ENCODE measurements at places on chromosomes 13 and 19. TPM values are rescaled to one million over a fixed set of nuclear protein-coding genes. Genes with fewer than 3 reads are reported as not detected.

Gene NPAS1
- polyA plus RNA-seq: 2.6 TPM

Gene ALOX5AP
- polyA plus RNA-seq: 5.5 TPM

Gene LYPD3
- 4.1 TPM for polyA plus RNA-seq

Gene APOC1
- polyA plus RNA-seq: 8.4 TPM

Gene CERS1
- polyA plus RNA-seq: 7.1 TPM

Gene VPS36
- 41.8 TPM for polyA plus RNA-seq

Gene SIGLEC5
- not detected for polyA plus RNA-seq

Gene RFC3
- 23.0 TPM for polyA plus RNA-seq

Gene WDR88
- 2.1 TPM for polyA plus RNA-seq

Gene SAFB2
- 74.0 TPM for polyA plus RNA-seq

Gene C2CD4C
- polyA plus RNA-seq: 4.4 TPM

Gene NXNL1
- polyA plus RNA-seq: not detected

- DNase-seq: peak; percentile 27
These were observed 111.4 kb downstream of the FRY start for GRCh38 chr13:32142956-32143375.

DNA sequence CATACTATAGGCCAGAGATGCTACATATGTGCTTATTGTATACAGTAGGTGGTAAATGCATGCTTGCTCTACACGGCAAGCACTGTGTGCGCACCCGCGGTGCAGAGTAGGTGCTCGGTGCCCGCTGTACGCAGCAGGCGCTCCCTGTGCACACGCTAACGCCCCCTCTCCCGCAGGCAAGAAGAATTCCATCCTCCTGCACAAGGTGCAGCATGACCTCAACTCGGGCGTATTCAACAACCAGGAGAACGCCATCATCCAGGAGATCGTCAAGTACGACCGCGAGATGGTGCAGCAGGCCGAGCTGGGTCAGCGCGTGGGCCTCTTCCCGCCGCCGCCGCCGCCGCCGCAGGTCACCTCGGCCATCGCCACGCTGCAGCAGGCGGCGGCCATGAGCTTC lies 17.7 kb downstream of the POLRMT start:
- no peak for DNase-seq

DNA sequence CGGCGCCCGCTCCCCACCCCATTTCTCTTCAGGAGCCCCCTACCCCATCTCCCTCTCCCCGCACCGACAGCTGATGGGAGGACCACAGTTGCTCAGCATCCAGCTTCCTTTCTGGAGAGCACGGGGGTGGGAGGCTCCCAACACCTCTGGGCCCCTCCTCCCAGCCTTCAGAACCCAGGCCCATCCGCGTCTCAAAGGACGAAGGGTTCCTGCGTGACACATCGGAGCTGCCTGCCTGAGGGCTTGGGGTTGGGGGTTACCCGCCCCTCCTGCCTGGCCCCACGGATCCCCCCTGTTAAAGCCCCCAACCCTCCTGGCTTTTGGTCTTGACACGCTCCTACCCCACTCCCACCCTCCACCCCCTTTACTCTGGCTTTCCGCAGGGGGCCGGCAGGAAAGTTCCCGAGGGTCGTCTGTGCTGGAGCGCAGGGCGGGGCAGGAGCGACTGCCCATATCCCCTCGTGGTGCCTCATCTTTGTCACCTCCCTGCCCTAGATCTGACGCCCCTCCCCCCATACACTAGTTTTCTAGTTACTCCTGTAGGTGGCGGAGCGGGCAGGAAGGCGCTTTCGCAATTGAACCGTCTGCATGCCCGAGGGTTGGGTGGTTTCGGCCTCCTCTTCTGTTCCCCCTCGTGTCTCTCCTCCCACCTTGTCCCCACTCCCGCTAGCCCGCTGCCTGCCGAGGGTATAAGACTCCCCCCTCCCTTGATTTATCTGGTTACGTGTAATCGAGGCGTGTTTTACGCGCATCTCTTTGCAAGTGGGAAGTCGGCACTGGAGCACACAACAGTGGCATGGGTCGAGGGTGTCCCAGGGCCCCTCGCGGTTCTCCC lies 924 bp downstream of the TRAPPC5 start:
- DNase-seq: peak; percentile 85

- no peak for DNase-seq
These were observed 200.1 kb downstream of the MZT1 start for GRCh38 chr13:72527333-72527732.

GRCh38 chr13:84940167-84940566 lies 859.1 kb downstream of the SLITRK6 start:
- DNase-seq: no peak

GRCh38 chr19:6484831-6485230 lies 3.2 kb upstream of the DENND1C start:
- no peak for DNase-seq

- DNase-seq: peak; percentile 60
These were observed at the start of gene LPAR2 for GRCh38 chr19:19627621-19628500. Gene LPAR2, minus strand, starts transcription at chr19:19628220. Its CDS starts 945 bp downstream, at chr19:19627275.

DNA sequence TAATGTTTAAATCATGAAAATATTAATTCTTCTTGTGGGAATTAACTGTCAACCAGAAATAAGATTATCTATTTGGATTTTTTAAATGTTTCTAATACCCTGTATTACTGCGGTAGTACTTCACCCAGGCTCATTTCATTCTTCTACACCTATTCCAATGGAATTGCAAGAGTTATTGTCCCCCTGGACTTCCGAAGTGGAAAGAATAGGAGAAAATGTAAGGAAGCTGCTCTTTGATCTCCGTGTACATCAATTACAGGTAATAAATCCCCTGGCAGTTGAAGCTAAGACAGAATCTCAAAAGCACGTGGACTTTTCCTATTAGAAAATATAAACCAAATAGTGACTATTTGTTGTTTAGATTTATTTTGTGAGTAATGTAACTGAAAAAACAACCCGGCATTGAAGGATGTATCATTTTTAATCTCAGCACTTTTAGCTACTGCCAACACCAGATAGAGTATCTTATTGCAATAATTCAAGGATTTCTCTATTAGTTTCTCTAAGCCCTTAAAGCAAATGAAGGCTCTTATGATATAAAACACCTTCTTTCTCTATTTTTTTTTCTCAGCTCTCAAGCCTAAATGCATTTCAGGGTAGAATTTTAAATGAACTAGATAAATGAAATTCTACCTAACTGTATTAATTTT lies 77.3 kb downstream of the MZT1 start:
- DNase-seq: no peak

DNA sequence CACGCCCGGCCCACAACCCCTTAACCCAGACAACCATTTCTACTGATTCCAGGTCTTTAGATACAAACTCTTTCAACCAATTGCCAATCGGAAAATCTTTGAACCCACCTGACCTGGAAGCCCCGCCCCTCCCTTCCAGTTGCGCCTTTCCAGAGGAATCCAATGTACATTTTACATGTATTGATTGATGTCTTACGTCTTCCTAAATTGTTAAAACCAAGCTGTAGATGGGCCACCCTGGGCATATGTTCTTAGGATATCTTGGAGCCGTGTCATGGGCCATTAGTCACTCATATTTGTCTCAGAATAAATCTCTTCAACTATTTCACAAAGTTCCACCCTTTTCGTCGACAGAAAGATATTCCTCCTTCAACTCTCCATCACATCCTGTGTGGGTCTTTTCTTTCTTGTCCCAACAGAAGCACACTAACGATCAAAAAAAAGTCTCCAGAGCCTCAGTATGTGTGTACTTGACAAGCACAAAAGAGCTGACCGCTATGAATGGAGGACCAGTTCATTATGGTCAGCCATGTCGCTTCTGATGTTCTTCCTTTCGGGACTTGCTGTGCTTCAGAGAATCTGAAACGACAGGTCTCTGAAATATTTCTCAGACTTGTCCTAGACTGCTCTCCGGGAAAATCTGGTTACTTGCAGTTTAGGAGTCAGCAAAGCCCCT lies 601 bp upstream of the ZNF749 start:
- no peak for DNase-seq

GRCh38 chr19:35216016-35216832 lies 12.3 kb downstream of the FAM187B start:
- no peak for DNase-seq

GRCh38 chr13:57629821-57630235 lies 1.7 kb upstream of the PCDH17 start:
- peak; percentile 92 for DNase-seq

- DNase-seq: no peak
These were observed 6.8 kb downstream of the FREM2 start for GRCh38 chr13:38693641-38694040.

DNA sequence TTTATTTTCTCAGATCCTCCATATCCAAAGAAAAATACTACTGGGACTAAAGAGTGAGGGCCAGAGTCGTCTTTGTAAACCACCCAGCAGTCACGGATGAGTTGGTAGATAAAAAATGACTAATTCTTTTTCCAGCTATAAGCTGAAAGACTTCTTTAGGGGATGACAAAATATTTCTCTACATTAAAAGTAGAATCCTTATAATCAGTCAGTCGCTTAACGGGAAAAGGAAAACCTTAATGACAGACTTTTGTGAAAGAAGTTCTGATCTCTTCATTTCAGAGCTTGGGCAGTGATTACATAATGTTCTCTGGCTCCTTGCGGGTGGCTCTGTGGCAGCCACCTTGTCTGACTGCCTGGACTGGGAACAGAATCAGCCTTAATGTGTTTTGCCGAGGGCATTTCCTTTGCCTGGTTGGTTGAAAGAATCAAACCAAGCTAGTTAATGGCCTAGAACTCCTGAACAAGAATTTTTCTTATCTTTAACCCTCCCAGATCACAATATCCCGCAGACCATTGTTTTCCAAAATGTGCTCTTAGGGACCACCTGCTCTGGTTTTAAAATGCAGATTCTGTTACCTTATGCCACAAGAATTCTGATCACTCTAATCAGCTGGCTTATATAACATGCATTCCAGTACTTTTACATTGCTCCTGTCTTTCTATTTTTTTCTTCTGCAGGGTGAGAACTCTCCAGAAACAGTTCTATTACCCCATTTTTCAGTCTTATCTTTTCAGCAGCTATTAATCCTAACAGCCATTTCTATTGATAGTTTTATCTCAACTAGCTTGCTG lies 2.5 kb downstream of the ITM2B start:
- DNase-seq: peak; percentile 73

GRCh38 chr13:32657309-32657708 lies 71.1 kb downstream of the PDS5B start:
- DNase-seq: no peak

- DNase-seq: no peak
These were observed 5.2 kb downstream of the GARRE1 start for GRCh38 chr19:34259367-34260095.

DNA sequence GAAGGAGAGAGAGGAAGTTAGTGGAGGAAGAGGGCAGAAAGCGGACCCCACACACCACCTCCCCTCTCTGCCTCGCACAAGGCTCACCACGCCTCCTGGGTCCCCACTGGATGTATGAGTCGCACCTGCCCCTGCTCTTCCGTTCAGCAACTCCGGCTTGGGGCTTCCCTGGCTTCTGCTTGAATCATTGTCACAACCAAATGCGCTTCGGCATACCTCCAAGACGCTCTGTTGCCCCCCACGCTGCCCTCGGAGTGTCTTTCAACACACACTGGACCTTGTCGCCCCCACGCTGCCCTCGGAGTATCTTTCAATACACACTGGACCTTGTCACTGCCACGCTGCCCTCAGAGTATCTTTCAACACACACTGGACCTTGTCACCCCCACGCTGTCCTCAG lies 247.2 kb downstream of the TEX29 start:
- DNase-seq: no peak

DNA sequence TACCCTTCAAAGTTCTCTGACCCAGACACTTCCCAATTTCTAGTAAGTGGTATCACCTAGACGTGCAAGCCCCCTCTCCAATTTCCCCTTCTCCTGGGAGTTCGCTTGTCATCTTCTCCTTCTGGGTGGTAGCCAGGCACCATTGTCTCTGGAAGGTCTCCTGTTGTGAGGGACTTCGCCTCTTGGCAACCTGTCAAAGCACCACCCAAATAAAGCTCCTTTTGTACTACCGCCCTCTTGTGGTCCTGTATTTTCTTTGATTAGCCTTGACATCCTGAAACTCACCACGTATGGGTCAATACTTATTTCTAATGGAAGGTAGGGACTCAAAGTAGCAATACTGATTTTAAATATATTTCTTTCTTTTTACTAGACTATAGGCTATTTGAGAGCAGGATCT lies 8.2 kb downstream of the GPC5 start:
- no peak for DNase-seq

DNA sequence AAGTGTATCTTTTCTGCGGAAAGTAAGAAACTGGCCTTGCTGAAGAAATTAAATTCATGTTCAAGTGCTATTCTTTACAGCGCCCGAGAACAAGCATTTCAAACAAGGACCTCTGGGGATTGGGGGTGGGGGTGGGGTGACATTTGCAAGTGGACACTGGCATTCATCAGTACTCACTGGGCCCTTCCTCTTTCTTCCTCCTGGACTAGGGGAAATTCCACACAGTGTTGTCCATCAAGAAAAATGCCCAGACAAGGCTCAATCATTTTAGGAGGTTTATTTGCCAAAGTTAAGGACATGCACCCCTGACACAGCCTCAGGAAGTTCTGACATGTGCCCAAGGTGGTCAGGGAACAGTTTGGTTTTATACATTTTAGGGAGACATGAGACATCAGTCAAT lies 22.9 kb upstream of the OR10H1 start:
- DNase-seq: no peak

GRCh38 chr13:24389506-24389905 lies 80.1 kb downstream of the C1QTNF9 start:
- DNase-seq: no peak

GRCh38 chr19:28289295-28290063 lies 923.5 kb downstream of the UQCRFS1 start:
- peak; percentile 71 for DNase-seq

DNA sequence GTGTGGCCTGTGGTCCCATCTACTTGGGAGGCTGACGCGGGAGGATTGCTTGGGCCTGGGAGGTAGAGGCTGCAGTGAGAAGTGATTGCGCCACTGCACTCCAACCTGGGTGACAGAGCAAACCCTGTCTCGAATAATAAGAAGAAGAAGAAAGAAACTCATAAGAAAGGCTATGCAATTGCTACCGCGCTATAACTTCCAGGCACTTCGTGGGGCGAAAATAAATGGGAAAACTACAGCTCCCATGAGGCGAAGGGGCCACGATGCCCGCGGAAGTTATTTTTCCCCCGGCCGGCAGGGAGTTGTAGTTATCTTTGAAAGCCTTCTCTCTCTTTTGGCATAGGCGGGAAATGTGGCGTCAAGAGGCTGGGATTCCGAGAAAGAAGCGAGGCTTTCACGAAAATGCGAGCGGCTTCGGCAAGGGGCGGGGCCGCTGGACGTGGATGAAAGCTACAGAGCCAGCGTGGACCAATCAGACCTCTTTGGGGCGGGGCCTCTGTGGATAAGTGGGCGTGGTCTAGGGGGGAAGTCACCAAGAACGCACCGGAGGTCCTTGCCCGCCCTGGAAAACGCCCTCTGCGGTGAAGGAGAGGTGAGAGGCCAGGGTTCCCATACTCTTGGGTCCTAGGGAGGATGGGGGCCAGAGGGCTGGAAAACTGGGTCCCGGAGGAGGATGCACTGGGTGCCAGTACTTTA lies at the start of gene NUCB1:
Gene NUCB1 (plus strand): TSS at position 532 of the 696 bp plus-strand sequence. CDS start 485 bp downstream, outside the sequence.
- DNase-seq: peak; percentile 99

- DNase-seq: no peak
These were observed 173.8 kb upstream of the RNF113B start for GRCh38 chr13:98350746-98351330.
